ENCODE measurements at places on chromosomes 6 and 20. TPM values are rescaled to one million over a fixed set of nuclear protein-coding genes. Genes with fewer than 3 reads are reported as not detected.

The VWA7 gene
- total RNA-seq, result 1.6 TPM

The NAA20 gene
- total RNA-seq, result 32.6 TPM

The C6orf141 gene
- 25.9 TPM for total RNA-seq

The LAMA5 gene
- 16.6 TPM for total RNA-seq

The TIAM2 gene
- 12.8 TPM for total RNA-seq
